Islet precursor cell (in vitro differentiated cells): ENCODE measurements at places on chromosomes 2 and 18.

GRCh38 chr2:122180972-122181371 lies 425.5 kb downstream of the TSN start:
- DNase-seq, result no peak

- DNase-seq, result peak; percentile 68
Observed at GRCh38 chr2:24409700-24410556, 49.6 kb upstream of the ITSN2 start.

- no peak for DNase-seq
Observed at GRCh38 chr2:164522561-164522981, 98.7 kb downstream of the GRB14 start.

DNA sequence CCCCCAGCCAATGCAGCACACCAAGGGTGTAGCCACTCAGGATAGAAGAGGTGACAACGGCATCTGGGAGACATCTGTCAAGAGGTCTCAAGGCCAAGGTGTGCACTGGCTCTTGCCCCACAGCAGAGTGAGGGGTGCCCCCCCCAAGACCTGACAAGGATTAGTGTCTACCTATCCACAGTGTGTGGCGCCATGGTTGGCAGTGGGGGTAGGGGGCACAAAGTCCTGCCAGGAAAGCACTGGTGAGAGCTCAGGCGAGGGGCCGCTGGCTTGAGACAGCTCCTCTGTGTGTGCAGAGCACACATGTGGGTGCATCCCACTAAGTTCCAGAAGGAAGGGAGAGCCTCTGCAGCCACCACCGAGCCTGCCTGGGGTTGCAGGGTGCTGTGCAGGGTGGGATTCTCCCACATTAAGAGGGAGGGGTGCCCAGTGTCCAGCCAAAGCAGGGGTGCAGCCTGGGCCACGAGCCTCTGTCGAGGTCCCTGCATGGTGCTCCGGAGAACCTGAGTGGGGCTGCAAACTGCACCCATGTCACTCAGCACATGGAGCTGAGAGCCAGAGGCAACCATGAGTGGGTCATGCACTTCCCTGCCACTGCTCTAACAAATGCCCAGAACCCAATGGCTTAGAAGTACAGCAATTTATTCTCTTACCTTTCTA lies 311.2 kb upstream of the HDAC4 start:
- peak; percentile 41 for DNase-seq

GRCh38 chr2:202023904-202024266 lies 9.8 kb upstream of the FZD7 start:
- DNase-seq, result no peak

- DNase-seq, result peak; percentile 81
Observed at GRCh38 chr2:138777996-138778395, 2.2 kb downstream of the NXPH2 start.
